ENCODE measurements at places on chromosomes 4 and X.

GRCh38 chr4:48445704-48446103 is 37.4 kb upstream of the SLC10A4 start:
- DNase-seq, result peak; percentile 12

DNA sequence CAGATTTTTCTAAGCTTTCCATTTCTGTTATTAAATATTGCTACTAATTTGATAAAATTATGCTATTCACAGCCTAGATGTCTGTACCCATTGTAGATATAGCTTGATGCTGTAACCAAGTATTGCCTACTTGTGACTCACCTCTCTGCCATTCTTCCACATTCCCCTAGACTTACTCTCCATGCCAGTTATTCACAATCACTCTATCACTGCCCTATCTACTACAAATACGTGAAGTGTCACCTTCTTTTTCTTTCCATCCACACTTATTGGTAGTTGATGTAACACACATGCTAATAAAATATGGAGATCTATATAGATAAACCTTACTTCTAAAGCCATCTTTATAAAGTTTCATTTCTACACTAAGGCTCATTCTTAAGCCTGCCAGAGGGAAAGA is 179.4 kb upstream of the PACRGL start:
- DNase-seq, result no peak

DNA sequence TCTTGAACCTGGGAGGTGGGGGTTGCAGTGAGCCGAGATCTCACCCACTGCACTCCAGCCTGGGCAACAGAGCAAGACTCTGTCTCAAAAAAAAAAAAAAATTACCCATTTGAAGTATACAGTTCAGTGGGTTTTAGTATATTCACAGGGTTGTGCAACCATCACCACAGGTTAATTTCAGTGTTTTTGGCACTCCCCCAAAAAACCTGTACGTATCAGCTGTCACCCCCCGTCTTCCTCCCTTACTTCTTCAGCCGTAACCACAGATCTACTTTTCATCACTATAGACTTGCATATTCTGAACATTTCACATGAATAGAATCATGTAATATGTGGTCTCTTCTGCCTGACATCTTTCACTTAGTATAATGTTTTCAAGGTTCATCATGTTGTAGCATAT is 11.7 kb upstream of the PTTG2 start:
- no peak for DNase-seq

DNA sequence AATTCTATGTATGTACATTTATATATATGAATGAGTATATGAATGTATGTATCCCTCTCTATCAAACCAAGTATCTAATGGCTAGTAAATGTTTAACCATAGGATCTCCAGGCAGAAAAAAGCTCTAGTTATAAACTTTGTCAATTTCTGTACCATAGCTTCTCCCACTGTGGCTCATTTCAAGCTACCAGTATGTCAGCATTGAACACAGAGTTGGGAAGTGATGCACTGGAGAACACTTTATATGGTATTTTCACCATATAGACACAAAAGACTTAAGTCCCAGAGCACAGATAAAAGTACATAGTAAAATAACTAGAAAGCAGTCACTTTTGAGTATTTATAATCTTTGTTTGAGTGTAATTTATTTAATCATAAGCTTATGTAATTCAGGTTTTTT is 53.9 kb upstream of the ATP8A1 start:
- no peak for DNase-seq

- DNase-seq, result no peak
These were observed 9.1 kb downstream of the LONRF3 start for GRCh38 chrX:118983513-118983912.

GRCh38 chrX:134251241-134251640 is 14.3 kb downstream of the CCDC160 start:
- DNase-seq, result no peak

DNA sequence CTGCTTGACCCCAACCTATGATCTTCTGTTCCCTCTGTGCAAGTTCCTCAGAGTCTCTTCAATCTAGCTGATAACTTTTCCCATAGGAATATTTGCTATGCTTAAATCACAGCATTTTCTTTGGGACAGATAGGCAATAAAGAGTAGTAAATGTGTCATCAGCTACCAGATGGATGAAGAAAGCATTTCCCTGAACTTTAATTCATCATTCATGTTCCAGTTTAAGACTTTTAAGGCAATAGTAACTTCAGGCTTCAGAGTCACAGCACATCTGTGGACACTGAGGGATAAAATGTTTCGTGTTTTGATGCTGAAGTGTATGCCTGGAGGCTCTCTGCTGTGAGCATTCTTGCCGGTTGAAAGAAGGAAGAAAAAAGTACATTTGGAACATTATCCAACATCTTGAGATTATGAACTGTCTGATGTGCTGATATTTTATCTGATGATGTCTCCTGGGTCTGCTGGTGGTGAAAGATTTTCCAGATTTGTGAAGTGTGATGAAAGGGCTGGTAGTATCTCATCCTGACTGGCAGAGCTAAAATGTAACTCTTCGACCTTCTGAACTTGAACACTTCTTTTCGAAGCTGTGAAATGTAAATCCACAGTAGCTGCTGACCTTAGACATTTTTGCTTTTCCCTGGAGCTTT is 133.7 kb downstream of the DCLK2 start:
- no peak for DNase-seq

- peak; percentile 12 for DNase-seq
These were observed 11.6 kb downstream of the SMIM20 start for GRCh38 chr4:25925486-25926201.

GRCh38 chrX:46582325-46582724 is 8.8 kb downstream of the CHST7 start:
- no peak for DNase-seq

GRCh38 chr4:4480685-4481398 is 61.0 kb downstream of the STX18 start:
- DNase-seq, result no peak

DNA sequence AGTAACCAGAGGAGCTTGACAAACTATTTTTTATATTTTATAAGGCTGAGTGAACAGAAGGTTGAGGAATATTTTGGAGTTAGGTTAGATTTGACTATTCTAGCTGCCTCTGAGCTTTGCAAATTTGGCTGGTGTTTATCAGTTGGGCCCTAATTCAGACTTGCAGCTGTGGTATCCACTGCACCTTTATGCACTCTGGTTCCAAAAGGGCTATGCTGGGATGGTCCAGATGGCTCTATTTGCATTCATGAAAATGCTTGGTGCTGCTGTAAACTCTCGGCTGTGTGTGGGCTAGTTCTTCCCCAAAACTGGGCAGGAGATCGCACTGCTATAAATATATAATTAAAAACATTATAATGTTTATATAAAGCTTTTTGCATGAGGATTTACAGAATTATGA is 106.3 kb downstream of the REPS2 start:
- DNase-seq, result no peak

DNA sequence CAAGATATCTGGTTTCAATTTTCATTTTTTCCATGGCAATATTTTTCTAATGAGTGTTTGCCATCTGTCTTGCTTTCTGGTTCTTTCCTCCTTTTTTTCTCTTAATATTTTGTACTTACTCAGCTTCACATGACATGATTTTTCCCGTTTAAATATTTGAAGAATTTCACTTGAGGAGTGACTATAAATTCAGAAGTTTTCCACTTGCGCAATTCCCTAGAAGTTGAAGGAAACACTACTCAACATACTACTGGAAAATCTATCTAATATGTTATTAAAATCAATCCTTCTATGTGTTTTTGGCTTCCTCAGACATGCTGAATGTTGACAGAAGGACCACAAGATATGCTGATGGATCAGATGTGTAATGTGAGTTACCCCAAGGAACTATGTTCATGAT is 36.8 kb upstream of the BANK1 start:
- no peak for DNase-seq

DNA sequence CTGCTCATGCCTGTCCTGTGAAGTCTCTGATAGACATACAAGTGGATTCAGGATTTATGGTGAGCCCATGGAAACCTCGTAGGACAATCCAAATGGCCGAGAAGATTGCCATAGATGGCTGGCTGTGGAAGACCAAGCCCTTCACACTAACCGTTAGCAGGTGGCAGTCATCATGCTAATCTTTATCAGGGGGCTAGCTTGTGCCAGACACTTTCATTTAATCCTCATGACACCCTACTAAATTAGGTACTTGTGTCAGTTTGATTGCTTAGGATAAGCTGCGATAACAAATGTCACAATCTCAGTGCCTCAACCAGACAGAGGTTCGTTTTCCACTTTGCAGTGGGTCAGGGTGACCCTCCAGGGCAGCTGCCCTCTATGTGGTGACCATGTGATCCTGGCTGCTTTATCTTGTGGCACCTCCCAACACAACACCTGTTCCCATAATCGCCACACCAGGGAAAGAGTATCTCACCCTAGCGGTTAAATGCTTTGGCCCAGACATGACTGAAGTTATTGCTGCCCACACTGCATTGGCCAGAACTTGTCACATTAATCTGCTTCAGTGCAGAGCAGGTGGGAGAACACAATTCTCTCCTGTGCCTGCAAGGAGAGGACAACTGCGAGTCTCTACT is 60.8 kb downstream of the REPS2 start:
- no peak for DNase-seq

- DNase-seq, result no peak
These were observed 595.7 kb upstream of the EPHA5 start for GRCh38 chr4:66266035-66266434.

GRCh38 chrX:156001001-156001666 is 3.6 kb downstream of the IL9R start:
- no peak for DNase-seq

DNA sequence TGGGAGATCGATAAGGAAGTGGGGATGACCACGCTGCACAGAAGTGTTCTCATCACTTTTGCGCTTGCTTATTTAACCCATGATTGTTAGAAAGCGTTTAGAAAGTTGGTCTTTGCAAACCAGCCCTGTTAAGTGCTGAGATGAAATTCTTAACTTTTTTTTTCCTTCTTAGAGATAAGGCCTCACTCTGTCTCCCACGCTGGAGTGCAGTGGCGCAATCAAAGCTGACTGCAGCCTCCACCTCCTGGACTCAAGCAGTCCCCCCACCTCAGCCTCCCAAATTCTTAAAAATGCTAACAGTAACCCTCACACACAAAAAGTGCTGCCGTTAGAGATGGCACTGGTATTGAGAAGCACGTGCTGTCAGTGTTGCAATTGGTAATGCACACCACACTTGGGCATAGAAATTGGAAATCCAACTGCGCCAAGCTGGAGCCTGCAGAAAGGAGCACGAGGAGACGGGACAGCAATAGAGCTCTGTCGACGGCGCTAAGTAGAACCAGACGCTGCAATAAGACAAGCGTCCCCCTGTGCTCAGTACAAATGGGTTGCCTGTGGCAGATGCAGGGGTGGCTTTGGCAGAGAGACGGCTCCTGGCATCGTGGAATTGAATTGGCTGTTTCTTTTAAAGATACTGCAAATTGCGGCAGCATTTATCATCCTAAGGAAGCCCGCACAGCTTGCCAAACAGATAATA is 113.4 kb downstream of the TBL1X start:
- DNase-seq, result no peak

DNA sequence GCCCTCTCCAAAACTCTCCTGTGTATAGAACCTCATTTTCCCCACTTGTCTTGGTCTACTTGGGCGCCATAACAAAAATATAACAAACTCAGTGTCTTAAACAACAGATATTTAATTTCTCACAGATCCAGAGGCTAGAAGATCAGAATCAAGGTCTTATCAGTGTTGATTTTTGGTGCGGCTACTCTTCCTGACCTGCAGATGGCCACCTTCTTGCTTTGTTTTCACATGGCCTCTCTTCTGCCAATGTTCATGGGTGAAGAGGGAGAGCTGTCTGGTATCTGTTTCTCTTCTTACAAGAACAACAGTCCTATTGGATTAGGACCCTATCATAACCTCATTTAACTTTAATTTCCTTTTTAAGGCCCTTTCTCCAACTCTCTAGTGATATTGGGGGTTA is 177.3 kb downstream of the PABPC4L start:
- no peak for DNase-seq

GRCh38 chrX:29233592-29234183 is 646.4 kb downstream of the IL1RAPL1 start:
- no peak for DNase-seq

DNA sequence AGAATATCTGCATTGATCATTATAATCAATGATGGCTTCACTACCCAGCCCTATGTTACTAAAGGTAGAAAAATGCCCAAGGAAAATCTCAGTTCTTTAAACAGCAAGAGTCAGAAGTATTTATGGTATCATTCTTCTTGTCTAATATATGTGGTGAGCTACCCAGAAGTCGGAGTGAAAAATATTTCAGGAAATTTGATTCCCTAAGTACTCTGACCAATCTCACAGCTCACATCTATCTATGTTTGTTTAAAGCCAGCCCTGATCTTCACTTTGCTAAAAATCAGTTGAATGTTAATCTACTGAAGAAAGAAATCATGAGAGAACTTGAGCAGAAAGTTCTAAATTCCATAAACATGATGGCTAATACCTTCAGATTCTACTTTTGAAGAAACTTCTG is 522.9 kb upstream of the SLIT2 start:
- no peak for DNase-seq

- DNase-seq, result no peak
These were observed 130.5 kb downstream of the ATXN3L start for GRCh38 chrX:13189380-13189779.

DNA sequence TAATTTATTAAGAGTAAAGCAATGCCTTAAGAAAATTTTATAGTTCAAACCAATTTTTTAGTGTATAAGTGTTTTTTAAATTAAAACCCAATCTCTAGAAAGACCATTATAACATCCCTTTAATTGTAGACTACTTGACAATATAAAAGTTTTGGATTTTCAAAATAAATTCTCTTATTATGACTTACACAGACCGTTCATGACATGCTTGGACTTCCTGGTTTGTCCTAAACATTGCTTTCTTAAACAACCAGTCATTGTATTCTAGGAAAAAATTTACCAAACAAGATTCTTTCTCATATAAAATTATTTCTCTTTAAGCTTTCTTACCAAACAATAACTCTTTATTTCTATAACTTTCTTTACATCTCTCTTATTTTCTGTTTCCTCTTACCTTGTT is 49.0 kb upstream of the CXorf51A start:
- DNase-seq, result no peak

DNA sequence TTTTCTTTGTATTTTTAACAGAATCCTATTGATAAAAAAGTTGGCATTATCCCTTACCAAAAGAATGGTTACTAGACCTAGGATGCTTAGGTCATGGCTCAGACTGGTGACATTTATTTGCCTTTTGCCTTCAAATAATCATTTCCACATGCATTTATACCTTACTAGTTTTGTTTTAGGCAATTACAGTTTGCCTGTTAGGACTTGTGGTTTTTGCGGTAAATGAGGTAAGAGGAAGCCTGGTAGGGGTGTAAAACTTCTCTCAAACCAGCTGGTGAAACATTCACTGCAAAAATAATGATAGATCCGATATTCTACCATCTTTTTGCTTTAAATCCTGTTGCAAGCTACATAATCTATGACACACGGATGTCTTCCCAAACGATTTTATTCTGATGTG is 12.1 kb downstream of the LAMP2 start:
- DNase-seq, result peak; percentile 28

DNA sequence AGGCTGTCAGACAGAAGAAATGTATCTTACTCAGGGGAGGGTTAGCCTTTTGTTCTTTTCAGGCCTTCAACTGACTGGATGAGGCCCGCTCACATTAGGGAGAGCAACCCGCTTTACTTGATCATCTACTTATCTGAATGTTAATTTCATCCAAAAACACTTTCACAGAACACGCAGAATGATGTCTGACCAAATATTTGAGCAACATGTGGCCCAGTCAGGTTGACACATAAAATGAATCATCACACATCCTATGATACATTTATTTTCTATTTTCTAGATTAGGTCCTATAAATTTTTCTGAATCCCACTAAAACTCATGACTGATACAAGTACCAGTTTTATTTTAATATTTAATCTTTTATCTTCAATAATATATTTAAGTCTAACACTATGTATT is 260.3 kb downstream of the IL15 start:
- no peak for DNase-seq

- DNase-seq, result no peak
These were observed 179.2 kb upstream of the HCCS start for GRCh38 chrX:10931976-10932375.
